Astrocyte (in vitro differentiated cells and primary cell): ENCODE measurements at places on chromosomes 5 and 9.

DNA sequence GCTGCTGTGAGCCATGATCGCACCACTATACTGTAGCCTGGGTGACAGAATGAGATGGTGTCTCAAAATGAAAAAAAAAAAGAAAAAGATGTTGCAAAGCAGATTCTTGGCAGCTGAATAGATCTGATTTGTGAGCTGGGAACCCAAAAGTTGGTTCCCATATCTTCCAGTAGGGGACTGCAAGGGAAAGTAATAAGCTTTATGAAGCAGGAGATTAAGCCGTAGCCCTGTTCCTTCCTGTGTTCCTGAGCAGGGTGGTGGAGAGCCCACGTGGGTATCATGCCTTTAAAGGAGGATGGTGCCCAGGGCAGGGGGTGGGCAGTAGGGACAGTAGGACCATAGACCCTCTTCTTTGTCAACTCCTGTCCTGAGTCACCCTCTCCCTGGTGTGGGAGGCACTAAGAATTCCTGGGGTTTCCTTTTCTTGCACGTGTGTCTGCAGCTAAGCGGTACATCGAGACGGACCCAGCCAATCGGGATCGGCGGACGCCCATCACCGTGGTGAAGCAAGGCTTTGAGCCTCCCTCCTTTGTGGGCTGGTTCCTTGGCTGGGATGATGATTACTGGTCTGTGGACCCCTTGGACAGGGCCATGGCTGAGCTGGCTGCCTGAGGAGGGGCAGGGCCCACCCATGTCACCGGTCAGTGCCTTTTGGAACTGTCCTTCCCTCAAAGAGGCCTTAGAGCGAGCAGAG is 37.9 kb downstream of the STOM start:
- no peak for DNase-seq

GRCh38 chr5:86244153-86244552 is 373.6 kb upstream of the COX7C start:
- no peak for DNase-seq

GRCh38 chr5:168992687-168993086 is 308.3 kb downstream of the SLIT3 start:
- DNase-seq, result no peak

DNA sequence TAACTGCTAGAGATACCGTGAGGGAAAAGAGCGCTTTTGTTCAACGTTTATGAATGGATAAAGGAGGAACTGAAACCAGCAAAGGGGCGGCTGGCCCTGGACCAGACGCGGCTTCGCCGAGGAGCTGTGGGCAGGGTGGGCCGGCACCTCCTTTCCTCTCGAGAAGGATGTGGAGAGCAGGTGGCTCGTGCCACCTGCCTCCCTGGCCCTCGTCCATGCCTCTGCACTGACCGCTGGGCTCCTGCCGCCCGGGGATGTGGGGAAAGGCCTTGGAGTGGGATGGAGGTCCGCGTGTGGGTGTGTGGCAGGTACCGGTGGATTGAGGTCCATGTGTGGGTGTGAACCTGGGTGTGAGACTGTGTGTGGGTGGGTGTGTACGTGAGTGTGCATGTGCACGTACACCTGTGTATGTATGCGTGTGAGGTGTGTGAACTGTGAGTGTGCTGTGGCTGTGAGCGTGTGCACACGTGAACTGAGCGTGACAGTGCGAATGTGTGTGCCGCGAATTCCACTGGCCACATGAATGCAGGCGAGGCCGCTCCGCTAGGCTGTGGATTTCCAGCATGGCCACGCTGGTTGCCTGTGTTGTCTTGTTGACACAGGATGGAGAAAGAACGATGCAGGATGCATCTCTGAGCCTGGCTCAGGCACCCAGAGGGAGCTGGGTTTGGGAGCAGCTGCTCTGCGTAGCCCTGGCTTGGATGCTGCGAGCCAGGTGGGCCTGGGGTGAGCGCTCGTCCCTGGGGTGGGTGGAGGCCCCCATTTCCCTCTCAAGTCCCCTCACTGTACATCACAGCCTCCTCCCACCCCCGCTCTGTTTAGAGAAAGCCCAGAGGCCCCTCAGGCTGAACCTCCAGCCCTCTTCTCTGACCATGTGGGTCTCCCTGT is 4.4 kb upstream of the CEP72 start:
- no peak for DNase-seq

DNA sequence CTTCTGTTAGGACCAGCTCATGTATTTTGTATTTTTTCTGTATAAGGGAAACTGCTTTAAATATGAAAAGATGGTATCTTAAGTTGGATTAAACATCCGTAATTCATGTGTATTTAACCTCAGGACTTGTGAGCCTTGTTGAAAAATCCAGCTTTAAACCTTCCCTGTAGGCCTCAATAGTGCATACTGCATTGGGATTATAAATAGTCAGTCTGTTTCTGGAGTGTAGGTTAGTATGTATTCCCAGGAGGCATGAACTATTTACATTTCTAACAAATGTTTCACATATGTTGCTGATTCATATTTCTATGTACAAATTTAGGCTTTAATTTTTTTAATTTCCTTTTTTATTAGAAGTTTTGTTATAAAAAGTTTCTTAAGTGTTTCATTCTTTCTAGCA is 137.9 kb upstream of the GRHPR start:
- DNase-seq, result no peak

GRCh38 chr5:84239494-84239893 is 145.2 kb downstream of the EDIL3 start:
- DNase-seq, result peak; percentile 65

DNA sequence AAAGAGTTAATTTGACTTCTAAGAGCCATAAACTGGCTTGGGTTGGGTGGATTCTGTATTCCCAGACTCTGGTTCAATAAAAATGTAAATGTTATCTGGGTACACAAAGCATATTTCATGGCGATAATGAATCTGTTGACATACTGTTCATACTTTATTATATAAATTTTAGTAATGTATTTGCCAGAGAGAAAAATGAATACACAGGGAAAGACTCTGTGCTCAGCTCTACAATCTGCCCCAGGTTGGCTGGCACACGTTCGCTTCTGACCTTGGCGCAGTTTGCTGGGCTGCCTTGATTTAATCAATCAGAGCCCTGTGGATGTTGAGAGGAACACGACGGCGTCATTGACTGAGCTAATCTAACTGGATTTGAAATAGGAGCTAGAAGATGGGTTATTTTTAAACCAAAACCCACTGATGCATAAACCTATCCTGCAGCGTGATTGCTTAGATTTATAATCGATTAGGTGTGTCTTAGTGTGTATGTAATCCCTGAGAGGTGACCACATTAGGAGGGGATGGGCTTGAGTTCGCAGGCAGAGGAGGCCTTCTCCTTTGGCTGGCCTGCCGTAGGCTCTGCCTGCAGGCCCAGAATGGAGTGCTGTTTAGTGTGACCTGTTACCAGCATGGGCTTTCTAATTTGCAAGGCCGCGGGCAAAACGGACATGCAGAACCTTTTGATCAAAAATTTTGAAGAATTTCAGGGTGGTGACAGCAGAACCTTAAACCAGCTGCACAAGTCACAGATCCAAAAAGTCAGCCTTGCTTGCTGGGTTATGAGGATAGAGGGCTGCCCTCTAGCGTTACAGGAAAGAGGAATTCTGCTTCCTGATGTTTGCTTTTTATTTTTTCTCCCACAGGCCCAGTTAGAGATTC is 3.9 kb upstream of the ADCY2 start:
- DNase-seq, result peak; percentile 31
